ENCODE measurements at places on chromosomes 5 and 9.

- DNase-seq: peak; percentile 59
These were observed 54.7 kb upstream of the NEURL1B start for GRCh38 chr5:172586125-172587060.

- no peak for DNase-seq
These were observed 25.9 kb downstream of the SH3TC2 start for GRCh38 chr5:149036970-149037369.

DNA sequence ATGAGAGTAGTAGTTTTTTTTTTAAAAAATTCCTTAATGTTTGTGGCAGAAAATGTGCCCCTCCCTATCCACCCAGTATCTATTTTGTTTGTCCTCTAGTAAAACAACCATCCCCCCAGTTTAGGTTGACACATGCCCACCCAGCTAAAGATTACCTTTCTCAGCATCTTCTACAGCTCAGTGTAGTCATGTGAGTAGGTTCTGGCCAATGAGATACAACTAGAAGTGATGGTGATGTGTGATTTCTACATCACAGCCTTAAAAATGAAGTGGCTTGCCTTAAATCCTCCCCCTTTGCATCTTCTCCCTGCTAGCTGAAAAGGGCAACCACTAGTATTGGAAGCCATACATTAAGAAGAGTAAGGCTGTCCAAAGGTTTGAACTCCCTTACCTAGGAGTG is 14.9 kb downstream of the CHD1 start:
- DNase-seq: no peak

DNA sequence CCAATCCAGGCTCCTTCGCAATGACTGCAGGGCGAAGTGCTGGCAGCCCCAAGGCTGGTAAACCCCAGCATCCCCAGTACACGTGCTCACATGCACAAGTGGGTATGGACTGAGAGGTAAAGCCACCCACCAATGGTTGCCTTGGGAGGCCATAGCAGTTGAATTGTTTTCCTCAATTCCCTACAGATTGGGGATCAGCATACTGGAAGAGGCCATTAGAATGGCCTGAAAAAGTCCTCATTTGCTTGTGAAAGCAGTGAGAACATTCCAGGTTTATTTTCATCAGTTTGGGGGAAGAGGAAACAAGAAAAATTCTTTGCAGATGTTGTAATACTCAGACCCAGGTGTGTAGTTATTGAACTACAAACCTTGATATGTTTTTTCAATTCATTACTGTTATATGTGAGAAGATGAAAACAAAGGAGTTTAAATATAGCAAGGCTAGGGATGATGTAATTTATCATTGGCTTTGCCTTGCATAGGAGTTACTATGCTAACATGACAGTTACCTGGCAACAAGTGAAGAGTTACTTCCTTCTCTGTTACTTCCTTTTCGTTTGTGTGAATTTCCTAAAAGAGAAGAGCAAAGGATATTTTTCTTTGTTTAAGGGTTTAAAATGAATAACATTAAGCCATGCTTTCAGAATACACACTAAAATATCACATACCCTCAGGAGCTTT is 36.4 kb downstream of the MTMR12 start:
- DNase-seq: no peak

DNA sequence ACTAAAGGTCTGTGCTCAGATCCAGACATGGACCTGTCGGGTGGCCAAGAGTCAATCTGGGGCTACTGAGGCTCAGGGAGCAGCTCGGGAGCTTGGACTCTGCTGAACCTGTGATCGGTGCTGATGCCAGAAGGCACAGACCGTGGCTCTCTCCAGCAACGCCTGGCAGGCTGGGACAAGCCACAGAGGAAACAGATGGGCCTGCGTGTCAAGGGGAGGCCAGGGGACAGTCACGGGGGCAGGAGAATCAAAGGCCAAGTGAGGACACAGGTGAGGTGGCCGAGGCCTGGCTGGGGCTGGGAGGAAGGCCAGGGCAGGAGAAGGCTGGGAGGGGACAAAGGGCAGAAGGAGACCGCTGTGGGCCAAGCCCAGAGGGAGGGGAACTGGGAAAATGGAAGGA is 43.4 kb downstream of the EPB41L4B start:
- peak; percentile 48 for DNase-seq

- no peak for DNase-seq
These were observed 6.2 kb upstream of the SPINK4 start for GRCh38 chr9:33233626-33234342.

DNA sequence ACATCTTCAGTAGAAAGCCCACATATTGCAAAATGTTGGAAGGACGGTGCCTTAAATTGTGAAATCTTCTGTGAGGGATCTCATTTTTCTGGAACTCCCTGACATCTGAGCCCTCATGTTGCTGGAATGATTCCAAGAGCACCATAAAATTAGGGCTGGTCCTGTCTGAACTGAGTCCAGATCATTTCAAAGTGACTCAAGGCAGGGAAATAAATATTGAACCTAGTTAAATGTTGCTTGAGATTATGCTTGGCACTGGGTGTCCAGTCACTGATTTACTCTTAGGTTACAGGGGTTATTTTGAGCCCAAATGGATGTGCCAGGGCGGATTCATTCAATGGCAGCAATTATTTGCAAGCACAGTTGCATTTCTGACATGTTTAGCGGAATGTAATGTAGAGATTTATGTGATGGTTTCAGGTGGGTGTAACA is 437.0 kb downstream of the PIK3R1 start:
- DNase-seq: no peak
